Left renal pelvis (tissue), 4 donors: ENCODE measurements at places on chromosomes 12 and 14.

GRCh38 chr14:68634332-68634731 lies 158.5 kb downstream of the ZFP36L1 start:
- DNase-seq: no peak

DNA sequence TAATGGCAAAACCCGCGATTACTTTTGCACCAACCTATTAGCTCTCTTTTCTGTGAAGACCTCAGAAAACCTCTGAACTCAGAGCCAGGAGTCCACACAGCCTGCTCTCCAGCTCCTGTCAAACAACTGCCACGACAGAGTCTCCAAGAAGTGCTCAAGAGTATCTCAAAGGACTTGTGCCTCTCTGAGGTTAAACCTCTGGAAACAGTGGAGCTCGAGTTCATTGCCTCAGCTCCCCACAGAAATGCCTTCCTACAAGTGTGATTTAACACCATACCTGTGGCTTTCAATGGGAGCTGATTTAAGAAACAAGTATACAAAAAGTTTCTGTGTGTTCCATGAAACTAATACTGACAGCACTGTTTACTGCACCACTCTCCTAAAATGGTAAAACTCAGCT lies 20.1 kb downstream of the ACTN1 start:
- no peak for DNase-seq

DNA sequence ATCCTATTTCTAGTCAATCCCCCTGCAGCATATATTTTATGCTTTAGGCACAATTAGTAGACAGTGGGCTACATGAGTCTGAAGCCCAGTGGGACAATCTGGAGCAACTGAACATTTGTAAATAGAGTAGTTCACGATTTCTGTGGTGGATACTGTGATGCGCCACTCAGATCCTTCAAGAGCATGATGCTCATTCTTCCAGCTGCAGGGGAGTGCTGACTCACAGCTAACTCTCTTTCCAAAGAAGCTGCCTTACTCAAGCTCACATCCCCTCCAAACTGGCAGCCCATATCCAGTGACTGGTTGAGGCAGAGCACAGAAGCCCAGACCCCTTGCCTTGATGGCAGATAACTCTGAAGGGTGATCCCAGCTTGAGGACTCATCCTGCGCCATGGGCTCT lies 224.2 kb upstream of the EEA1 start:
- DNase-seq: no peak

- no peak for DNase-seq
Observed at GRCh38 chr14:70602254-70602653, 1.8 kb upstream of the MED6 start.

DNA sequence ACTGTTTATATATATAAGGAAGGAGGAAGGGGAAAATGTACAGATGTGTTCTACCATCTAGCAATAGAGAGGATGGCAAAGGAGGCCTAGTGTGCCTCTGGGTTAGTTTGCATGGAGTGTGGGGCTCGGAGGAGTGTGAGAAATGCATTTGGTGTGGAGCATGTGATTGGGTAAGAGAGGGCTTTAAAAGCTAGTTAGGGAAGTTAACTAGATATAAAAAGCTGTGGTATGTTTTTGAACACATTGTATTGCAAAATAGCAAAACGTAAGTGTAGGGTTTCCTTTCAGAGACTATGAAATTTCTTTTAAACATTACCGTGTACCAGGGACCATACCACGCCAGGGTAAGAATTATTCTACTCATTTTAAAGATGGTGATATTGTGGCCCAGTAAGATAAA lies 53.3 kb upstream of the STXBP6 start:
- no peak for DNase-seq

DNA sequence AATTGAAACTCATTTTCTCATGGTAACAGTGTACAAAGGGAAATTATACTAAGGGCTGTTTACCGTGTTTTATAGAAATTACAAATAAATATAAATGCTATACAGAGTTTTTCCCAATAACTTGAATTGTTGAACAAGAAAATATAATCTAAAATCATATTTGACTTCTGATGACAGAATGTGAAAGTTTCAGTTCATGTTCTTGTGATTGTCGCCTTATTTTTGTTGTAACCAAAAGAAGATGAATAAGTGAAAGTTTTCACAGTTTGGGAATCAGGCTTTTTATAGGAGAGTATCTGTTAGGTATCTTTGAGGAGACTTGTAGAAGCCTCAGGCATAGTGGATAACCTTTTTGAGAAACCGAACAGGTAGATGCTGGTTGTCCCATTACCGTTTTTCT lies 28.1 kb downstream of the ANO6 start:
- DNase-seq: no peak

- DNase-seq: no peak
Observed at GRCh38 chr12:103808239-103808880, 32.7 kb downstream of the NT5DC3 start.

GRCh38 chr12:117343296-117343695 lies 18.1 kb downstream of the NOS1 start:
- DNase-seq: no peak

DNA sequence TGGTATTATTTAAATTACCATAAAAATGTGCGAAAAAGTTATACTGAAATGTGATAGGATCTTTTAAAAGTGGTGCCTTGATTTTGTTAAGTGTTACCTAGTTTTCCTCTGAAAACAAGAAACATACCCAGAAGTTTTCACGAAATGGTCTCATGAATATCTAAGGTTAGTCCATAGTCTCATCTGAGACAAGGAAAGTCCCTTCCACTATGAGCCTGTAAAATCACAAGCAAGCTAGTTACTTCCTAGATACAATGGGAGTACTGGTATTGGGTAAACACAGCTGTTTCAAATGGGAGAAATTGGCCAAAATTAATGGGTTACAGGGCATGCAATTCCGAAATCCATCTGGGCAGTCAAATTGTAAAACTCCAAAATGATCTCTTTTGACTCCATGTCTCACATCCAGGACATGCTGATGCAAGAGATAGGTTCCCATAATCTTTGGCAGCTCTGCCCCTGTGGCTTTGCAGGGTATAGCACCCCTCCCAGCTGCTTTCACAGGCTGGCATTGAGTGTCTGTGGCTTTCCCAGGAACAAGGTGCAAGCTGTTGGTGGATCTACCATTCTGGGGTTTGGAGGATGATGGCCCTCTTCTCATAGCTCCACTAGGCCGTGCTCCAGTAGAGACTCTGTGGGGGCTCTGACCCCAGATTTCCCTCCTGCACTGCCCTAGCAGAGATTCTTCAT lies 271.4 kb downstream of the NAV3 start:
- no peak for DNase-seq

- DNase-seq: peak; percentile 33
Observed at GRCh38 chr12:27083861-27084394, 1.6 kb upstream of the C12orf71 start.

- no peak for DNase-seq
Observed at GRCh38 chr12:503111-503761, 43.5 kb downstream of the B4GALNT3 start.

DNA sequence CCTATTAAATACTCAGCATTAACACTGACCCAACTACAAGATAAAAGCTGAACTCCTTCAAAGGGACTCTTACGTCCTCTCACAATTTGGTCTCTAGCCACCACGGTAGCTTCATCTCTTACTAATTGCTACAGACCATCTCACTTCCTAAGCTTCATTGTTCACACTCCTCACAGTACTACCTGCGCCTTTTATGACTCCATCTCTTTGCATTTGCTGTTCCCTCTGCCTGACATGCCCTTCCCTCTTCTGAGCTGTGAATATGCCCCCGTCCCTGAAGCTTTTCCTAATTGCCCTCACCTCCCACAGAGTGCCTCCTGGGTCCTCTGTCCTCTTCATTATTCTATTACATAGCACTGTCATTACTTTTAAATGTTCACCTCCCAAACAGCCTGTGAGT lies 2.5 kb downstream of the EEA1 start:
- no peak for DNase-seq

GRCh38 chr12:96334502-96334901 lies 65.7 kb downstream of the CDK17 start:
- no peak for DNase-seq

DNA sequence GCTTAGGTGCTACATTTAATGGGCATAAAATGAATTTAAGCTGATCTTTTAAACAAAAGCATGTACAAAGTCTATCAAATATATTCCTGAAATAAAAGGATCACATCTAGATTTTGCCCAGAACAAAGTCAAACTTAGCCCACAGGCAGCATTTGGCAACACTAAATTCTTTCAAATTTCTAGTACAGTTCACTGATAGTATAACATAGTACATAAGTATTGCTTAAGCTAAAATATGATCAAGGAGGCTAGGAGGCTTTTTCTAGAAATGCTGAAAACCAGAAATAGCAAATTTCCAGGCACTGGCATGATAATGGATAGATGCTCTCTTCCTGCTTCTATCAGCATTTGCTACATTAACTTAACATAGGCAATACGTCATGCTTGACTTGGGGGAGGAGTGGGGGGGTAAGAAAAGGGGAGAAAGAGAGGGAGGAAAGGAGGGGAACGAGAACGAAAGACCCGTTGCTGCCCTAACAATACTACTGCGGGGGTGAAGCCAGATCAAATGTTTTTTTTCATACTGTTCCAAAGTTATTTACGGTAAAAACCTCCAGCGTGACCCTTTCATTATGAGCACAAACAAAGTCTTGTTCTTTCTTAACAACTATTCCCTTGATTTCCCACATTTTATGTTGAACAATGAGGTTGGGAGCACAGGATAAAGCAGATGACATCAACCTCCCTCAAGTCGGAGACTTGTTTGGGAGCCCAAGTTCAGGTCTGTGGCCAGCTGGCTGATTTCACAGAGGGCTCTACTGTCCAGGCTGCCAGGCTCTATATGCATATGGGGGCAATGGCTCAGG lies 10.6 kb downstream of the TMED10 start:
- no peak for DNase-seq

DNA sequence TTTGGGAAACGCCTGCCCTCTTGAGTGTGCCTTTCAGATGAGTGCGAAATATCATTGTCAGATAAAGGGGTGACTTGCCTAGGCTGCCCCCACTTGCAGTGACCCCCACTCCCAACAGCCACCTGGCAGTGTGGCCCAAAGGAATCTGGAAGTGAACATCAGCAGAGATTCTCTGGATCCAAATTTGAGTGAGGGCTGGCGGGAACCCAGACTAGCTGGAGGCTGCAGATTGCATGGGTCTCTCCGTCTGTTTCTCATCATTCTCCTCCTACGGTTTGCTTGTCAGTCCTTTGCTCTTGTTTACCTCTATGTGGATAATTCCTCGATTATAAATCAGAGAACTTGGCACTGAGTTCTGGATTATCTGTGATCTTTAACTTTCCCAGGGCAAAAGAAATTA lies 280.8 kb downstream of the ZFP36L1 start:
- DNase-seq: no peak

GRCh38 chr12:24945845-24946244 lies 3.1 kb downstream of the BCAT1 start:
- no peak for DNase-seq

DNA sequence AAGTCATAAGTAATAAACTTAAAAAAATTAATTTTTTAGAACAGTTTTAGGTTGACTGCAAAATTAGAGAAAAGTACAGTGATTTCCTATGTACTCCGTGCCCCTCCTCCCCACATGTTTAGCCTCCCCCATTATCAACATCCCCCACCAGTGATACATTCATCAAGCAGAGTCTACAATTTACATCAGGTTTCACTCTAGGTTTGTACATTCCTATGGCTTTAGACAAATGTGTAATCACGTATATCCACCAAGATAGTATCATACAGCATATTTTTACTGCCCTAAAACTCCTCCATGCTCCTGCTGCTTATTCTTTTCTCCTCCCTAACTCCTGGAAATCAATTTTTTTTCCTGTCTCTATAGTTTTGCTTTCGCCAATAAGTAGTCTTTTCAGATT lies 438.7 kb downstream of the LRFN5 start:
- no peak for DNase-seq

DNA sequence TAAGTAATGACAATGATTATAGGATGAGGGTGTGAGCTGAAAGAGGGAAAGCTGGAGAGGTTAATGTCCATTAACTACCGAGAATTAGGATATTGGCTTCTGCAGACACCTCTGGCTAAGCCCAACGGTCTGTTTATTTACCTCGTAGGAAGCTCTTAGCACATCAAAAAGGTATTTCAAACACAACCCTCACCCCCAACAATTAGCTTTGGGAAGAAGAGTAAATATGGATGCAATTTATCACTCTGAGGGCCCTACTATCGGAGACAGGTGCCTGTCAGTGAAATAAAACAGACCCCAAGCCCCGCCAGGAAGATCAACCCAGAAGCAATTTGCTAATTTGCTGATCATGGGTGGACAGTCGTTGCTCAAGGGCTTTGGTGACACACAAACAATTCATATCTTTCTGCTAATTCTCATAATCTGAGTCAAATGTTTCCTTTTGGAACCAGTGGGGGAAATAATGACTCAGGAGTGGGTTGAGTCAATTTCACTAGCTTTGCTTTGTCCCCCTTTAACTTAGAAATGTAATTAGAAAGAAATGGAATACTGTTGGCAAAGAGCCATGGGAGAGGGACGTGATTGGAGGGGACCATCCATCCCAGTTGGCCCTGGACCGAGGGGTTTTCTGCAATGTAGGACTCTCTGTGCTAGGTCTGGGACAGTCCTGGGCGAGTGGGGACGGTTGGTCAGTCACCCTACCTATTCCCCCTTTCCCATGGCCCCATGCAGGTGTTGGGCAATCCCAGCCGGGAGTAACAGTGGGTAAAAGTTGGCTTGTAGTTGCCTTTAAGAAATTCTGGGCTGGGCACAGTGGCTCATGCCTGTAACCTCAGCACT lies 99.1 kb upstream of the MED13L start:
- DNase-seq: no peak

DNA sequence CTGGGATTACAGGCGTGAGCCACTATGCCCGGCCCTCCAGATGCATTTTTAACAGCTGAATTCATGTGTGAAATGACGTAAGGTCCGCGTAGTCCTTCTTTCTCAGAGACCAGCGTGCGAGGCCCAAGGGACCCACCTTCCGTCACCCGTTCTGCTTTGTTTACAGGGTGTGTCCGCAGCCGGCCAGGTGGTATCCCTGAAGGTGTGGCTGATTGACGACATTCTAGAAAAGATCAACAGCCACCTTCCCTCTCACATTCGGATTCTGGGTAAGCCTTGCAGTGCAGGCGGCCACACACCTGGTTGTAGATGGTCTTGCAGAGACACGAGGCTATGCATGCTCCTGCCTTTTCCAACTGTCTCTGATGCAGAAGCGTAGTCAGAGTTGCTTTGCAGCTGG lies 9.9 kb downstream of the PUS1 start:
- no peak for DNase-seq

DNA sequence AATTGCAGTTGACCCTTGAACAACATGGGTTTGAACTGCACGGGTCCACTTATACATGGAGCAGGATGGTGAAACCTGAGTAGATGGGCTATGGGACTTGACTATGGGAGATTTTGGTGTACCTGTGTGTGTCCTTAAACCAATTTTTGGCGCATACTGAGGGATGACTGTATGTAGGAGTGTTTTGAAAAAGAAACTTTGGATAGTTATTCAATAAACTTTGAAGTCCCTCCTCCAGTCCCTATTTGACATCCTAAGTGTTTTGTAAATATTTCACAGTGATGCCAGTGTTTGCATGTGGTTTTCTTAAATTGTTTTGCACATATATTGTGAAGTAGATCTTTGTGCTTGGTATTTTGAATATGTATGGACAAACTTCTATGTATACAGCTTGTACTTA lies 12.4 kb downstream of the KTN1 start:
- DNase-seq: no peak

GRCh38 chr14:86946446-86946845 lies 1046.5 kb downstream of the GALC start:
- no peak for DNase-seq
